Heart right ventricle (tissue), 16 donors: ENCODE measurements at places on chromosomes 5 and 9. TPM values are rescaled to one million over a fixed set of nuclear protein-coding genes. Genes with fewer than 3 reads are reported as not detected.

GRCh38 chr5:91937121-91937520 lies 554.0 kb upstream of the ARRDC3 start:
- H3K27ac ChIP-seq, result no peak overlapping the region
- no peaks in the 10 kb centered on the region for H3K4me1 ChIP-seq
- DNase-seq, result no peak
- no peak overlapping the region for H3K4me3 ChIP-seq
- no peaks in the 10 kb centered on the region for H3K36me3 ChIP-seq
- no peaks in the 10 kb centered on the region for H3K27me3 ChIP-seq

DNA sequence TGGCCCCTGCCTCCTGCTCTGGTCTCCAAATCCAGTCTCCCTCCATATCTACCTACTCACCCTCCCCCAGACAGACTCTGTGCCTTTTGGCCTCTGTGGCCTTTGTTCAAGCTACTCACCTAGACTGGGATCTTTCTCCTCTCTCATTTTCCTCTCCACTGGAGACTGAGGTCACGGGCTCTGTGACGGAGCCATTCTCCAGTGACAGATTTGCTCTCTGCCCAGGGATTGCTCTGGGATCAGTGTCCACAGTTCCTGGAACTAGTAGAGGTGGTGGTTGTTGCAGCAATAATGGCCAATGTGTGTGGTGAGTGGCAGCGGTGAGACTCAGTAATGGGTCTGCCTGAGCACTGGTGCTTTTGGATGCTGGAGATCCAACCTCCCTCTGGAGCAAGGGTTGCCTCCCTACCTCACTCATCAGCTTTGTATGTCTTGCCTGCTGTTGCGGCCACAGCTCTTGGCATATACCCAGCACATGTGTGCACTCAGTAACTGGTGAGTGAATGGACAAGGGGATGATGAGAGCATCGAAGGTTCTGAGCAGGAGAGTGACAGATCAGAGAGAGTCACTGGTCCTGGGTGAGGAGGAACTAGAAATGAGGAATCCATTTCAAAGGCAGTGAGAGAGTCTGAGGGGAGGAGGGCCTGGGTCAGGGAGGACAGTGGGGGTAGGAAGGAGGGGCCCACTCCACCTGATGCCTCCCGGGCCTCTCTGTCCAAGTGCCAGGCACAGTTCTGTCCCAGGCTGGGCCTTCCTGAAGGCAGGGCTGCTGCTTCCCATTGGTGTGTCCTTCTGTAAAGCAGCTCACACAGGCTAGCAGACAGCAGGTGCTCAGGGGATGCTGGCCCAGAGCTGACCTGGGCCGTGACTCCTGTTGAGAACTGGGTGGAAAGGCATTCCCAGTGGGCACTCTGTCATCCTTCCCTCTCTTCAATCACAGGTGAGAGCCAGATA lies 96.5 kb upstream of the PITX1 start:
- no peaks in the 10 kb centered on the region for H3K36me3 ChIP-seq
- H3K27ac ChIP-seq, result no peak overlapping the region
- H3K4me3 ChIP-seq, result no peak overlapping the region
- H3K27me3 ChIP-seq, result peaks cover 6% of the 10 kb centered on the region

DNA sequence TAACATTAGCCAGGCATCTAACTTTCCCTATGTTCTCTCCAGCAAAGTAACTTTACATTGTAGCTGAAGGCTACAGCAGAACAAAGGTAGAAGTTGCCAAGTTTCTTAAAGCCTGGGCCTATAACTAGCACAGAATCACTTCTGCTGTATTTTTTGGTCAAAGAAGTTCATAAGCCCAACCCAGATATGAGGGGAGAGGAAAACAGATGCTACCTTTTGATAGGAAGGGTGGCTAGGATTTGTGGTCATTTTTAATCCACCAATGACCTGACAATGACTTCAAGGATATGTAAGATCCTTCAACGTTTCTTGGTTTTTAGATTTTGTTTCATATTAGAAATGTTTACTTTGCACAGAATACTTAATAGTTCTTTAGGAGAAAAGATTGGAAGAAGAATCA lies 64.2 kb upstream of the RANBP3L start:
- DNase-seq, result no peak
- H3K4me3 ChIP-seq, result no peak overlapping the region
- H3K4me1 ChIP-seq, result no peaks in the 10 kb centered on the region
- no peak overlapping the region for H3K27ac ChIP-seq
- H3K36me3 ChIP-seq, result no peaks in the 10 kb centered on the region

DNA sequence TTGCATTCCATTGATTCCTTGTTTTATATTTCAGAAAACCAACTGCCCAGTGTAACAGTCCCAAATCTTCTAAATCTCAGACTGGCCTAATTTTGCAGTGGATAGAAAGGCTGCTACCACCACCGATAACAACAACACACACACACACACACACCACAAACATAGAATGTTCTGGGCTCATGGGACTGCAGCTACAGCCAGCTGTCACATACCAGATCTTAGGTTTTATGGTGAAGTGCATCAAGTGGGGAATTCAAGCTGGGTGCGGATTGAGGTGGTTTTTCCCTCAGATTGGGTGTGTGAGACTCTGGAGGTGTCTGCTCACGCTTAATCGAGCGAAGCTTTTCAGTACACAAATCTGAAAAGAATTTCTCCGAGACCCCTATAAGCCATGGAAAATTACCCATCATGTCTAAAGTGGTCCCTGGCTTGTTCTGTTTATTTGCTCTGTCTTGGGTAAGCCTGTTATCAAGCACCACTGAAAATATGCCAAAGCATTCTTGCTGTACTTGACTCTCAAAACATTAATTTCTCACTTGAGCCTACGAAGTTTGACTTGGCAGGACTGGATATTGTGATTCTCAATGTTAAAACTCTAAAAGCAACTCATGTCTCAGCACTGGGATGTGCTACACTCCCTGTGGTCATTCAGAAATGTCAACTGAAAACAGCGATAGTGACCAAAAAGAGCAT lies 71.1 kb downstream of the ALDH7A1 start:
- H3K27me3 ChIP-seq, result no peaks in the 10 kb centered on the region
- no peak overlapping the region for H3K4me3 ChIP-seq
- no peak for DNase-seq
- H3K36me3 ChIP-seq, result no peaks in the 10 kb centered on the region
- peaks cover 39% of the 10 kb centered on the region for H3K4me1 ChIP-seq
- no peak overlapping the region for H3K27ac ChIP-seq

GRCh38 chr9:36164989-36165388 lies 4.2 kb upstream of the CCIN start:
- DNase-seq, result no peak
- no peaks in the 10 kb centered on the region for H3K36me3 ChIP-seq
- H3K4me3 ChIP-seq, result no peak overlapping the region
- H3K4me1 ChIP-seq, result peaks cover 39% of the 10 kb centered on the region

- DNase-seq, result no peak
- H3K36me3 ChIP-seq, result no peaks in the 10 kb centered on the region
- H3K4me1 ChIP-seq, result peaks cover 31% of the 10 kb centered on the region
- no peaks in the 10 kb centered on the region for H3K27me3 ChIP-seq
Measured at GRCh38 chr5:124234770-124235562, 511.5 kb downstream of the ZNF608 start.

GRCh38 chr5:43959144-43959543 lies 356.2 kb downstream of the NNT start:
- no peaks in the 10 kb centered on the region for H3K4me1 ChIP-seq
- no peak for DNase-seq
- H3K27ac ChIP-seq, result no peak overlapping the region
- no peak overlapping the region for H3K4me3 ChIP-seq
- no peaks in the 10 kb centered on the region for H3K36me3 ChIP-seq
- H3K27me3 ChIP-seq, result no peaks in the 10 kb centered on the region

- H3K4me1 ChIP-seq, result no peaks in the 10 kb centered on the region
- no peak overlapping the region for H3K4me3 ChIP-seq
- DNase-seq, result no peak
- H3K27ac ChIP-seq, result no peak overlapping the region
Measured at GRCh38 chr5:124492444-124493224, 253.8 kb downstream of the ZNF608 start.

GRCh38 chr9:4614627-4615026 lies 47.5 kb upstream of the PLPP6 start:
- H3K36me3 ChIP-seq, result no peaks in the 10 kb centered on the region
- H3K4me1 ChIP-seq, result no peaks in the 10 kb centered on the region

KCNV2 gene
- not detected for polyA plus RNA-seq

IFNK gene
- not detected for polyA plus RNA-seq

ERCC8 gene
- polyA plus RNA-seq, result 4.4 TPM
